ENCODE measurements at places on chromosomes 2 and 18.

DNA sequence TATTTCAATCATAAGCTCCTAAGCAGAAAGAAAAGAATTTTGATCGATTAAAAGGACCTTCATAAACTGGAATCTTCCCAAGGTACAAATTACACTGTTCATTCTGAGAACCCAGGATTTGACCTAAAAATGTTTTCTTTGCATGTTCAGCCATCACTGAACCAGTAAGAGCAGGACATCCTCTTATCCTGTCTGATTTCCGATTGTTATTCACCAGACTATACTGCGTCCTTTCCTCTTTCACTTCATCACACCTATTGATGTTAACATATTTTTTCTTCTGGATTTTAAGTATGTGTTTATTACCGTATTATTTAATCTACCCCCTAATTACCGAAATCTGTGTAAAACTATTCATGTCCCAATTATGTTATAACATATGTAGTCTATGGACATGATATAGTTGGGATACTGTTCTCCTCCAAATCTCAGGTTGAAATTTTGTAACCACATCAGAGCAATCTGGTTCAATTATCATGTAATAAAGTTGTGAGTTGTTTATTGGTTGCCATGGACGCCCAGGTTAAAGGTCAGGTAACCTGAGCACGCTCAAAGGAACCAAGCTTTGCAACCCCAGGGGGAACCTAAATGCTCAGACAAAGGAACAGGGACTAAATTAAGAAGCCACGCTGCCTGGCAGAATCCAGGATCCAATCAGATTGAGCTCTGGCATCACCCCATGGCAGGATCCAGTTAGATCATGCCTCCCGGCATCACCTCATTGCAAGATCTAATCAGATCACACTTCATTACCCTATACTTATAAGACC is 11.6 kb upstream of the TBC1D8 start:
- no peak for DNase-seq

- DNase-seq = no peak
Observed at GRCh38 chr2:154452906-154453493, 245.5 kb upstream of the KCNJ3 start.

- no peak for DNase-seq
Observed at GRCh38 chr2:198062826-198063225, 258.4 kb downstream of the PLCL1 start.

DNA sequence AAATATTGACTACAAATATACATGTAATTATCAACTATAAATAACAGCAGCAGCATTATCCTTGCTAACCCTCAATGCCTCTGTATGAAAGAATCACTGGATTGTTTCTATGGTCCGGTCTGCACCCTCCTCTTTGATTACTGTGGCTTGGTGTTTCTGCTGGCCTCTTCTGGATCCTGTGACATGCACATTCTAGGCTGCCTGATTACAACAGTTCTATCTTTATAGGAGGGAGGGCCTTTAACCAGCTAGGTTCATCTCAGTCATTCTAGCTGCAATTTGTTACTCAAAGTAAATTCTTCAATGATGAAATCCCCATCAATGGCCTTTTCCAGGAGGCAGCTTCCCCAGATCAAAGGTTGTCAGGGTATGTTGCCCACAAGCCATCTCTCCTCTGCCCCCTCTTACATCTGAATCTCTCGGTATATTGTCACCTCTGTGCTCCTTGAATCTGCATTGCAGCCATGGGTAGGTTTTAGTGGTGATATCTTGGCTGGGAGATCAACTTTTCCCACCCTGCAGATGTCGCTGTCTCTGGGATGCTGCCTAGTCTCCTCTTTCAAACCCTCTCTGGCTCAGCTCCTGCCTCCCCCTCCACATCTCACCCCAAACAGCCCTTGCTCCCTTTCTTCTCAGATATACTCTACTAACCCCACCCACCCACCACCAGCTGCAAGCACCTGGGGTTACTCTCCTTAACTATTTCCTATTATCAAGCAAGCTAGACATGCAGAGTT is 106.2 kb upstream of the BZW1 start:
- no peak for DNase-seq

- DNase-seq = no peak
Observed at GRCh38 chr2:141899740-141900139, 231.1 kb downstream of the LRP1B start.

DNA sequence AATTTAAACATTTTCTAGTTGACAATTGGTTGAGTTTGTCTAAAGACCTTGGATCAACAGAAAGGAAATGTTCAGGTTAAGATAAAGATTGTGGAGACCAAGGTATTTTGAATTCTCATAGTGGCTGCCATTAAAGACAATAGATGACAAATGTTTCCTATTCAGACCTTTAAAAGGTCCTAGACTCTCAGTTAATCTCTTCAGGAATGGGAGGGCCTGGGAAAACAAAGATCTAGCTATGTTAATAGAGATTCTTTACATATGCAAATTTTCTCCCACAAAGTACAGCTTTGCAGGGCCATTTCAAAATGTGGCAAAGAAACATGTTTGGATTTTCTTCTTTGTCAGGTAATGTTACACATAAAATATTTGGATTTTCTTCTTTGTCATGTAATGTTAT is 403.9 kb downstream of the SPAG16 start:
- no peak for DNase-seq

DNA sequence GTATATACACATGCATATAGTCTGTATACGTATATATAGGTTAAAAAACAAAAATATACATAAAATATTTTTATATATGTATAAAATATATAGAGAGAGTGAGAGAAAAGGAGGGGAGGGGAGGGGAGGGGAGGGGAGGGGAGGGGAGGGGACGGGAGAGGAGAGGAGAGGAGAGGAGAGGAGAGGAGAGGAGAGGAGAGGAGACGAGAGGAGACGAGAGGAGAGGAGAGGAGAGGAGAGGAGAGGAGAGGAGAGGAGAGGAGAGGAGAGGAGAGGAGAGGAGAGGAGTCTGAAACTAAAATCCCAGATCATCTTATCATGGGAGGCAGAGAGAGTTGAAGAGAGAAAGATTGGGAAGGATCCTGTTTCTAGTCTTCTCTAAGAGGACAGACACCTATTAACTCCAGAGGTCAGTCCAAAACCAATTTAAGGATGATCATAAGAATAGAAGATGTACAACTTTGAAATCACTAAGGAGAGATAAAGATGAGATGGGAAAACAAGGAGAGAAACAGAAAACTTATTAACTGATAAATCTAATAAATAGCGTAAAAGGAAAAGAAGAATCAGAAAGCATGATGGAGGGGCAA is 195.4 kb downstream of the SRBD1 start:
- no peak for DNase-seq

DNA sequence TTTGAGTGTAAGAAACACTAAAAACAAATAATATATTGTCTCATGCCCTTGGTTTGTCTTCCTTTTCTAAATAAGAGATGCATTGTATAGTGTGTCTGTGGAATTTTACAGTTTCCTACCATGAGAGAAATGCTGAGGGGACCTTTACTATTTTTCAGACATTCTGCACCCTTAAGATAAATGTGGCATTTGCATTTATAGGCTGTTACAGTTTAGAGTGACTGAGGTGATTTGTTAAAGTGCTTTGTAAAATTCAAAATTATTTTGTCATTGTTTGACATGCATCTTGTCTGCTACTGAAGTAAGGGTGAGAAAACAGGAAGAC is 78.9 kb upstream of the ZSWIM2 start:
- no peak for DNase-seq

GRCh38 chr18:22015156-22015555 is 154.2 kb upstream of the GATA6 start:
- DNase-seq = no peak
